ENCODE measurements at places on chromosomes 2 and 18.

- no peak for DNase-seq
Measured at GRCh38 chr2:107534926-107535325, 291.8 kb upstream of the RGPD4 start.

DNA sequence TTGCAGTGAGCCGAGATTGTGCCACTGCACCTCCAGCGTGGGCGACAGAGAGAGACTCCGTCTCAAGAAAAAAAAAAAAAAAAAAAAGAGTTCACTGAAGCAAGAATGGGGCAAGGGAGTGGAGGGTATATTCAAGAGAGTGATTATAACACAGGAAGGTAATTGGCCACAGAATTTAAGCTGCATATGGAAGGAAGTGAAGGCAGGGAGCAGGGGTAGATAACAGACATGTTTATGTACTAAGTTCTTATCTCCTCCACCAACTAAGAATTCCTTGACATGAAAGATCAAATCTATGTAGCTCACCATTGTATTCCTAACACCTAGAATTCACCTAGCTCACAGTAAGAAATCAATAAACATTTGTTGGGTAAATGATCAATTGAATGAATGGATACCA is 37.3 kb downstream of the GKN2 start:
- DNase-seq: no peak

- DNase-seq: no peak
Measured at GRCh38 chr2:3522961-3523421, 3.7 kb upstream of the ADI1 start.

DNA sequence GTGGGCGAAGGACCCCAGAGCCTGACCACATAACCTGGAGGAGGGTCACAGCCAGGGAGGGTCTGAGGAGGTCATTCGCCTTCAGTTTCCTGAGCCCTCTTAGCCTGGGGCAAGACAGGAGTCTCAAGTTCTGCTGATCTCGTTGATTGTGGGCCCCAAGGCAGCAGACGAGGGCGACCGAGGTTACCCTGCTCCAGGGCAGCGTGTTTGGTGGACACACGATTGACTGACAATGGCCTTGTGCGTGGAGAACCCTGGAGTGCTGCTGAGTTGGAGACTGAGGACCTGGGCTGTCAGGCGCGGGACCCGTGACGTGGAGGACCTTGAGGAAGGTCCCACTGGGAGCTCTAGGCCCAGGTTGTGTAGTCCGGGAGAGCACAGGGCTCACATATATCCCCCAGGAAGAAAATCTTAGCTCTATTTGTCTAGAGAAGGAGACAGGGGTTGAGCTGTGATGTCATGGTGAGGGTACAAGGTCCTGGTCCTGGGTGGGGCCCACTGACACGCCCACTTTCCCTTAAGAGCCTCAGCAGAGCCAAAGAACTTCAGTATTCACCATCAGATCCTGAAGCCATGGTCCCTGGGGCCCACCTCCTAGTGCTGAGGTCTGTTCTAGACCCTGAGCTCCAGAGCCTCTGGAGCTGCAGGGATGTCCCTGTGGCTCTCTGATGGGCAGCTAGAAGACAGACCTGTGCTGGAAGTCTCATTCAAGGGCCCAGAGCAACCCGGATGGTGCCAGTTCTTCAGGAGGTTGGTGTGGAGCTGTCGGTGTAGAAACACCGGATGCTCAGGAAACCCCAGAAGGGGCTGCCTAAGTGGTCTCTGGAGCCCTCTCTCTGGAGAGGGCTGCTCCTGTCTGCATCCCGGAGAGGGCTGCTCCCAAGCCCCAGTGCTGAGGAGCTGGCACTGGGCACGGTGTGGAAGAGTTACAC is 53.1 kb downstream of the DYSF start:
- no peak for DNase-seq
